ENCODE measurements at places on chromosomes 2 and 18.

- DNase-seq: no peak
These were observed 191.8 kb downstream of the KCNH7 start for GRCh38 chr2:162646794-162647193.

GRCh38 chr2:137039482-137040152 lies 274.3 kb downstream of the THSD7B start:
- no peak for DNase-seq

DNA sequence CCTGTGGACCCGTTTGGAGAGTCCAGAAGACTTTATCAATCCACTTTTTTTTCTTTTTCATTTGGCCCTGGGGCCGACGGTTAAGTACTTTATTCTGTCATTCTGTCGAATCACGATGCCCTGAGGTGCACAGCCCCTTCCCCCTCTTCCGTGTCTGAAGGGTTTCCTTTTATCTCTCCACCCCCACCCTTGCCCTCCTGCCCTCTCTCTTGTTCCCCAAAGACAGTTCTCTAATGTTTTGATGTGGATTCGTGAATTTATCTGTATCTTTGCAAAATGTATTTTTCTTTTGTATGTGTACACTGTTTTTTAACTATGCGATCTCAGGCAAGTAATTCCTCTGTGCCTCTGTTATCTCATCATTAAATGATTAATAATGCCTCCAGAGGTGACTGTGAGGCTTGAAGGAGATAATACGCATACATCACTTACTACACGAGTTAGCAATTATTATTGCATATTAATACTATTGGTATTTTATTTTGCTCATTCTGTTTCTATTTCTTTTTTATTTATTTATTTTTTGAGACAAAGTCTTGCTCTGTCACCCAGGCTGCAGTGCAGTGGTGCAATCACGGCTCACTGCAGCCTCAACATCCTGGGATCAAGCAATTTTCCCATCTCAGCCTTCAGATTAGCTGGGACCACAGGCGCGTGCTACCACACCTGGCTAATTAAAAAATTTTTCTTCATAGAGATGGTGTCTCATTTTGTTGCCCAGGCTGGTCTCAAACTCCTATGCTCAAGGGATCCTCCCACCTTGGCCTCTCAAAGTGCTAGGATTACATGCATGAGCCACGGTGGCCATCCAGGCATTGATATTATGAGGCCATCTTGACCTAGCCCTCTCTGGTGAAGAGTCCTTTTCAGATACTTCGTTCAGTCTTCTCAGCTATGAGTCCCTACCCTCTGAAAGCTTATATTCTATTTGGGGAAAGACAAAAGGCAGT lies 1.4 kb upstream of the CASP8 start:
- no peak for DNase-seq

GRCh38 chr18:32803568-32803967 lies 30.7 kb upstream of the KLHL14 start:
- DNase-seq: no peak

GRCh38 chr18:48127606-48128005 lies 197.1 kb upstream of the SMAD2 start:
- DNase-seq: no peak

DNA sequence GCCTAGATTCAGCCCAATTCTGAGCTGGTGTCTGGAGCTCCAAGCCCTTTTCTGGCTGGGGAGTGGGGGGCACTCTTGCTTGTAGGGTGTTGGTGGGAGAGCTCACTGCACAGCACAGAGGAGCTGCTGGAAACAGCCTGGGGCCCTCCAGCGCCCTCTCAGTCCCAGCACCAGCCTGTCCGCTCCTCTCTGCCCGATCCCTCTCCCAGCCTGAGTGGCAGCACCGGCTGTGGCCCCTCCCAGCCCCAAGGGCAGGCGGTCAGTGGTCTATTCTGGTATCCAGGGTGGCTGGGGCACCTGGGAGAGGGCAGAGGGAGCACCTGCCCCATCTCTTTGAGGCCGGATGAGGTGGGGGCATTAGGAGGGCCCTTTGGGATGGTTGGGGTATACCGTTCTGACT lies 13.2 kb upstream of the DES start:
- no peak for DNase-seq

DNA sequence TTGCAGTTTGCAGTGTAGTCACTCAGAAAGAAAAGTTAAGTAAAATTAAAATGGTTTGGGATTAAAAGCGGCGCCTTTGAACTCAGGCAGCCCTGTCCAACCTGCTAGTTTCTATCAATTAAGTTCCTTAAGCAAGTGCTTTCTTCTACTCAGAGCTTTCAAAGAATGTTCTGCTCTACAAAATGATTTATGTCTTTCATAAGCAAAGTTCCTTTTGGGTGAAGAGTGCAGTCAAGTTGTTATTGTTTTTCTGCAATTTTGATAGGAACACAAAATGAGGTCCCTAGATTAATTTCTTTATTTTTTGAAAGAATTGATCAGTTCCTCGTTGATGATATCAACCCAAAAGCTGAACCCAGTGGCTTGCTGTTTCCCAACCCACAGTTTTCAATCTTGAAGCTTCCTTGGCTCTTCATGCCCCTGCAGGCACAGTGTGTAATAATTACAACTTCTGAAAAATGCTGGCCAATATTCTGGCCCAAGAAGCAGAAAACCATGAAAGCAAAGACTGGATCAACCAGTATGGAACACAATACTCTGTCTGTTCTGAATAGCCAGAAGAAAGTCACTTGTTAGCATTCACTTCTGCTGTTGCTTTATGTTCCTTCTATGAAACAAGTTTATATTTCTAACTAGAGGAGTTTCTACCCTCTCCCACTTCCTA lies 89.1 kb downstream of the TGIF1 start:
- no peak for DNase-seq

DNA sequence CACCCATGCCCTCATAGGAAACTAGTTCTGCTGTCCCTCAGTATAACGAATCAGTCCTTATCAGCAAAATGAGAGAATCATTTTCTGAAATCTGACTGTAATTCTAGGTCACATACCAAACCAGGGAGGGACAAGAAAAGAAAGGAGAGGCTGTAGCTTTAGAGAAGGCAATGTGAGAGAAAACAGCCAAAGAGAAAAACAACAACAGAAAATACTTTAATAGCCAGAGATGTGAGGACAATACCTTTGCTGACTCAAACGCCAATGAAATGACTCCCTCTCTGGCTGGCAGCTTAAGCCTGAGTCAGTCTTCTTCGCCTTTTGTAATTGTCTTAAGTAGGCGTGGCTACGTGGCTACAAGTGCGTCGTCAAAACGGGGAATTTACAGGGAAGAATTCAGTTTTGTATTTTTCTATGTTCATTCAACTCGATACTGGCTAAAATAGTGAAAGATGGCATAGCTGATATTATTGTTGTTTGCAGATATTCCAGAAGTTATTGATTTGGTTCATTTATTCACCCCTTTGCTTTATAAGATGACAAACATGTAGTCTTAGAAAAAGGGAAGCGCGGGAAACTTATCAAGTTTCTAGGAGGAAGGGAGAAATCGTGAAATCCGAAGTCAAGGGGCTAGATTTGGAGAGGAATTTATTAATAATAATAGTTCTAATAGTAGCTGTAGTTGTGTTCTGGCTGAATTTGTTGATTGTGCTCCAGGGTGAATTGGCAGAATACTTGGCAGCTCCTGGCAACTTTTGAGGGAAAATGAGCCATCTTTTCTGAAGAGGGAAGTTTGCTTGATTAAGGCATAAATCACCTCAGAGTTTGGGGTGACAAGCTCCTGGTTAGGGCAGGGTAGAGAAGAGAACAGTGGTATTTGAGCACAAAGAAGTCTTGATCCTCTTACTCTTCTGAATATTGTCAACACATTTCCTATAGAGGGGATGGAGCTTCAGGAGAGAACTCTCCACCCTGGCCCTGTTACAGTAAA lies at the start of gene IL1A:
IL1A (minus strand) TSS at position 295 of the 991 bp plus-strand sequence. CDS start 723 bp downstream, outside the sequence.
- peak; percentile 6 for DNase-seq

GRCh38 chr18:39825485-39826150 lies 2129.4 kb upstream of the PIK3C3 start:
- no peak for DNase-seq

- DNase-seq: no peak
These were observed 278.4 kb upstream of the FAM98A start for GRCh38 chr2:33877348-33878016.

DNA sequence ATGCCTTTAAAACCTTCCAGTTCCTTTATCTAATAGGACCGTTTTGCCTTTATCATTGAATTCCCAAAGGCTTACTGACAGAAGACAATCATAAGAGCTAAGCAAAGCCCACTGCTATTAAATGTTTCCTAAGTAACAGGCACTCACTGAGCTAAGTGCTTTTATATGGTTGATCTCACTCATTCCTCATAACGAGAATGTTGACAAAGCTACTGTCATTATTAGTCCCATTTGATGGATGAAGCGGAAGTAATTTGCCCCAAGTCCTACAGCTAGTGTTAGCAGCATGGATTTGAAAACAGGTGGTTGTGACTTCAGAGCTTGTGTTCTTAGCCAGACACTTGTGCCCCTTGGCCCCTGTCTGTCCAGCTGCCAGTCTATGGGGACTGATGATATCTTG lies 134.8 kb upstream of the SERPINE2 start:
- DNase-seq: no peak

- no peak for DNase-seq
These were observed 44.2 kb downstream of the CYP27C1 start for GRCh38 chr2:127175751-127176354.

DNA sequence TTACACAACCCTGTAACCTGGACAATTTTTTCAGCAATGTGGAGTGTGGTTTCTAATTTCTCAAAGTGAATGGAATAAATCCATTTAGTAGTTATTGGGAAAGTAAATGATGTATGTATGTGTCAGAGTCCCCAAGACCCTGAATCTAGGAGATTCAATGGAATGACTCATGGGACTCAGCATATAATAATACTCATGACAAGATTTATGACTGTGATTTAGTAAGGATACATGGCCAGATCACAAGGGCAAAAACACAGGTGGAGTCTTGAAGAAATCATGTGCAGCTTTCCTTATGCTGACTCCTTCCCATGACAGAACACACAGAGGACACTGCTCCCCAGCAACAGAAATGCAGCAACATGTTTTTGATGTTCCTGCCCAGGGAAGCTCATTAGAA lies 1877.7 kb upstream of the LRRTM1 start:
- no peak for DNase-seq

GRCh38 chr2:217512728-217513127 lies 490.1 kb downstream of the TNS1 start:
- DNase-seq: no peak

DNA sequence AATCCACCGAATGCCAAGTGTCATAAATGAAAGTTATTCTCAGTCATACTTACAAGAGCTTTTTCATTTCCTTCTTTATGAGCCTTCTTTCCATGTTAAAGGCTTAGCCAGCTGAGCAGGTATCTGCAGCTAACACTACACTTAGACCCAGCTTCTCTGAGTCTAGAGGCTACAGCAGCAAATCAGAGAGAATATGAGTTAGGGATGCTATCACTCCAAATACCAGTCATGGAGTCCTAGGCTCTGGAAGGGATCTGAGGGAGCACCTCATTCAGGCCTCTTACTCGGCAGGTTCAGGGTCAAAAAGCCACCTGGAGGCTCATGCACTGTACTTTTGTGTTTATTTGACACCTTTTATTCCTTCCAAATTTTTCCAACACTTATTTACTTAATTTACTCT lies 2.9 kb downstream of the C2orf80 start:
- DNase-seq: no peak

DNA sequence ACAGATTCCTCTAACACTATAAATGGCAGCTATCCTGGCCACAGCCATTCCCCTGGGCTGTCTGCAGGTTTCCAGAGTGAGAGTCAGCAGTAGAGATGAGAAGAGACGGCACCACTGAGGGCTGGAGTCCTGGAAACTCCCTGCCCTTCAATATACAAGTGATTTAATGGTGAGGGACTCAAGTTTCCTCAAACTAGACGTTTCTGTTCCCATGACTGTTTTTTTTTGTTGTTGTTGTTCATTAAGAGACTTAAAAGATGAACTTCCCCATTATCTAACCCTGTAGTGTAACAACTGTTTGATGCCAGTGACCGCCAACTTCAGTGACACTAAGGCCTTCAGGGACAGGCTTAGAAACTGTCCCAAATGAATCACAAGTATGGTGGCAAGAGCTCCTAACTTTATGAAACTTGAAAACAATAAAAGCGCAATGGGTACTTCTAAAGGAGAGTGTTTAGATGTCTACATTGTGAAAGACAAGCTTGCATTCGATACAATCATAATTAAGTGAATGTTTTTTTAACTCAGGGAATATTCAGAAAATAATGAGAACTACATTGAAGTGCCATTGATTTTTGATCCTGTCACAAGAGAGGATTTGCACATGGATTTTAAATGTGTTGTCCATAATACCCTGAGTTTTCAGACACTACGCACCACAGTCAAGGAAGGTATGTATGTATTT lies 34.0 kb downstream of the IL1R2 start:
- no peak for DNase-seq

GRCh38 chr18:70432804-70433400 lies 144.1 kb downstream of the SOCS6 start:
- no peak for DNase-seq

DNA sequence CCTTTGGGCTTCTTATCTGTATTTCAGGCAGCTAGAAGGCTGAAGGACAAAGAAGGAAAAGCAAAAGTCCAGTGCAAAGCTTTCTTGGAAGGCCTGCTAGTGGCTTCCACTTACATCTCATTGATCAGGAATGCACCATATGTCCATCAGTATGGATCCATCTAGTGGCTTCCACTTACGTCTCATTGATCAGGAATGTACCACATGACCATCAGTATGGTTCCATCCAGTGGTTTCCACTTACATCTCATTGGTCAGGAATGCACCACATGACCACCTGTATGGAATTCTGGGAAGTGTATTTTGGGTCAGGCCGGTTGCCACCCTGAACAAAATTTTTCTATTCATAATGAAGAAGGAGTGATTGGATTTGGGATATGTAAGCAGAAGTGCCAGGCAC lies 70.6 kb downstream of the LYPD6 start:
- DNase-seq: no peak

DNA sequence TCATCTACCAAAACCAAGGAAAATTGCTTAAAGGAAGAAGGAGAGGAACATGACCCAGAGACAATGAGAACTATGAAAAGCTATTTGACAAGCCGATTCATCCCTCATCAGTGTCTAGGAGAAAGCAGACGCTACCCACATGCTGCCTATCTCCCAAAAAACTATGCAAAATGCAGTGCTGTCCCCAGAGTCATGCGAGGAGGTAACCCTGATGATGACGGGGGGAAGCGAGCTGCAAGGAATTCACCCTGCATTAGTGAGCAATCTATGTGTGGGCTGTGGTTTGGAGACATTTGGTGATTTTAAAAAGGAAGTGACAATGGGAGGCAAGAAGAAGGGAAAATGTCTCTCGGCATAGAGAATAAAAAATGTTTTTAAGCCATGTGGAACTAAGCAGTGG lies 472.7 kb downstream of the CMPK2 start:
- no peak for DNase-seq

- DNase-seq: peak; percentile 7
These were observed 26.5 kb upstream of the CREB1 start for GRCh38 chr2:207503234-207503633.

GRCh38 chr2:159773426-159773825 lies 24.6 kb downstream of the CD302 start:
- no peak for DNase-seq

GRCh38 chr2:159695795-159696448 lies 16.4 kb upstream of the MARCHF7 start:
- DNase-seq: no peak

GRCh38 chr2:173705656-173706055 lies 259.5 kb downstream of the SP3 start:
- DNase-seq: no peak

GRCh38 chr2:127397568-127398238 lies 9.9 kb upstream of the MAP3K2 start:
- no peak for DNase-seq
